AG20443 (cell line): ENCODE measurements at places on chromosomes 1 and 21.

DNA sequence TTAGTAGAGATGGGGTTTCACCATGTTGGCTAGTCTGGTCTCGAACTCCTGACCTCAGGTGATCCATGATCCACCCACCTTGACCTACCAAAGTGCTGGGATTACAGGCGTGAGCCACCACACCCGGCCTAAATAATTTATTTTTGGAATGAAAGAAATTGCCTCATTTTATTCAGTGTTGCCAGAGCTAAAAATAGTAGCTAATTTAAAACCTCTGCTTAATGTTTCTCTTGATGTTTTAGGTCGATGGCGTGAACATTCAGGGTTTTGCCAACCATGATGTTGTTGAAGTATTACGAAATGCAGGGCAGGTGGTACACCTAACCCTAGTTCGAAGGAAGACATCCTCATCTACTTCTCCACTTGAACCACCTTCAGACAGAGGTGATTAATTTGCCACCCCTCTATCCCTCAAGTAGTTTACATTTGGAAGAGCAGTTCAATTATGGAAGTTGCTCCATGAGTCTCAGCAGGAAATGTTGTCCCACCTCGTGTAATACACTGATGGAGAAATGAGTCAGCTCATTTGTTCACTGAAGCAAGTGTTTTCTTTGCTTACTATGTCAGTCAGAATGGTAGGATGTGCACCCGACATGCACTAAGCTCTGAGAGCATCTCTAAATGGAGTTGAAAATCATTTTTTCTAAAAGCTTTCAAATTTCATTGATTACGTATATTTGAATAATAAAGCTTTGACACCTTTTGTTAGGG, 54.9 kb downstream of the PATJ start:
- DNase-seq: no peak

- DNase-seq: no peak
Measured at GRCh38 chr1:70675737-70676156, 264.7 kb downstream of the CTH start.

DNA sequence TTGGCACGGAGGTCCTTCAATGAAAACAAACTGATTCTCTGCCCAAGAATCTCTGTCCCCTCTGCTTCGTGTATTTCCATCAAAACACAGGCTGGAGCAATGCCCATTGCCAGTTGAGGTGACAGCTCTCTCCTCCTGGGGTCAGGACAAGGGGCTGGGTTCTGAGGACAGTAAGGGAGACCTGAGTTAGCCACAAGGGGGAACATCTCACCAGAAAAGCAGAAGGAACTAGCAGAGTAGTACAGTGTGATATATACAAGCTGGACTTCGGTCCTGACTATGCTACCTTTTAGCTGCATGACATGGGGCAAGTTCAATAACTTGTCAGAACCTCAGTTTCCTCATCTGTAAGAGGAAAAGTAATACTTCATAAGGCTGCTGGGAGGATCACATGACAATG, 50.3 kb downstream of the SYT2 start:
- no peak for DNase-seq

DNA sequence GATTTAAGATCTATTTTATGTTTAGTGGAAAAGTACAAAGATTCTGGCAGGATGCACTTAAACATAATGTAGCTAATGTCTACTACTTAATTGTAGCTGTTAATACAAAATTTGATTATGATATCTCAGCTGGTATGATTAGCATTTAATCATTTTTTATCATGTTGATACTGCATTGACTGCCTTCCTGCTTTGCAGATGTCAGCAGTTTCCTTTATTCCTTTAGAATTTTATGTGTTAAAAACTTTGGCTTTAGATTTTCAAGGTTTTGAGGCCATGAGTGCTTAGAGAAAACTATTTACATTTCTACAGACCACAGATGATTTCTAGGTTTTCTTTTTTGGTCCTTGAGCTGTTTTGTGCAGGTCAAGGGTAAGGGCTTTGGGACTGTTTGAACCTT, 152.2 kb downstream of the ZNF326 start:
- DNase-seq: no peak

DNA sequence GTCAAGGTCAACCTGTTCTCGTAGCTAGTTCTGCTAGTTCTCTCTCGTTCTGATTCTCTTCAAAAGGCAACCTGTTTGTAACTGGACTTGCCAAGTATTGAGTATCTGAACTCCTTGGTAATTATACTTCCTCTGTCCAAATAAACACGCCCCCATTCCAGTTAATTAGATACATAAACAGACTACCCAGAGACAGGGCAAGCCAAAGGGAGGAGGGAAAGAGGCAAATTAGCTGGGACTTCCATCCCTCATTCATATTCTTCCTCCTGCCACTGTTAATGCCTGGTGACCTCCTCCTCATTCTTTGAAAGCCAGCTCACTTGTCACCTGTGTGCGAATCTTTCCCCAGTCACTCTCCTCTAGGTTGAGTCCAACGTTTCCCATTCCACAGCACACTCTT, 62.9 kb downstream of the LPAR3 start:
- DNase-seq: no peak

DNA sequence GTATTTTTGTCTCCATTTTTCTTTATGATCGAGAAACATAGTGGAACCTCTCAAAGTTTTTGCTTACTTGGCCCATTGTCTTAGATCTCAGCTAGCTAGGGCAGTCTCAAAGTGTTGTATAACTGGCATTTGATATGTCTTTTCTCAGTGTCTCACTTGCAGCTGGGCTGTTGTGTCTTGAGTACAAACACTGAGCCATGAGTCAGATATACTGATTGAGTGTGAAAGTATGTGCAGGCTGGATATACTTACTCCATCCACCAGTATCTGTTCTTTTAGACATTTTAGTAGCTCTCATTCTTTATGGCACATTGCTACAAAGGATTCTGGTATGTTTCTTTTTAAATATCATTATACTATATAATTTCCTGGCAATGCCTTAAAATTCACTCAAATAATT, 14.3 kb upstream of the GPR52 start:
- peak; percentile 44 for DNase-seq

- no peak for DNase-seq
Measured at GRCh38 chr1:61892977-61893376, 150.7 kb downstream of the PATJ start.

DNA sequence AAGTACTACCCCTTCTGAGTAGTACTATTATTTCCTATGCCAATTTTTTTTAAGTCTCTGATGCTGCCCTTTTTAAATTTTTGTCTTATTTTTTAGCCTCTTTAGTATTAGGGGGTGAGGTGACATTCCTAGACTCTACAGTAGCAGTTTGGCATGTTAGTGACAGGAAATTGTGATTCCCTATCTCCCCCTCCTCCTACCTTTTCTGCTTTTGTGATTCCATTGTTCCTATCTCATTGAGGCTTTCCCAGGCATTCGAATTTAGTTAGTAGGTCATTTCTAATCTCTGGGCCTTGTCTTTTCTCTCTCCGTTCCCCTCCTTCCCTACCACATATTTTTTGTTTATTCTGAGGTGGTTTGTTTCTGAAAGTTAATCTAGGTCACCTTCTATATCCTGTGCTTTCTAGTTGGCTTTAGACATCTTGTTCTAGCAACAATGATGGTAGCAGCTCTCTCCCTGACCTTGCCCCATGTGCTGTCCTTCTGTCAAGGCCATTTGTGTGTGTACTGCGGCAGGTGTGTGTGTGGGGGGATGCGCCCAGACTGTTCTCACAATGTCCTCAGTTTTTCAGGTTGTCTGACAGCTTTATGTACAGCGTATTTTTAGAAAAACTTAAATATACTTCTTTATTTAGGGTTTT, 21.5 kb downstream of the SEMA6C start:
- no peak for DNase-seq

DNA sequence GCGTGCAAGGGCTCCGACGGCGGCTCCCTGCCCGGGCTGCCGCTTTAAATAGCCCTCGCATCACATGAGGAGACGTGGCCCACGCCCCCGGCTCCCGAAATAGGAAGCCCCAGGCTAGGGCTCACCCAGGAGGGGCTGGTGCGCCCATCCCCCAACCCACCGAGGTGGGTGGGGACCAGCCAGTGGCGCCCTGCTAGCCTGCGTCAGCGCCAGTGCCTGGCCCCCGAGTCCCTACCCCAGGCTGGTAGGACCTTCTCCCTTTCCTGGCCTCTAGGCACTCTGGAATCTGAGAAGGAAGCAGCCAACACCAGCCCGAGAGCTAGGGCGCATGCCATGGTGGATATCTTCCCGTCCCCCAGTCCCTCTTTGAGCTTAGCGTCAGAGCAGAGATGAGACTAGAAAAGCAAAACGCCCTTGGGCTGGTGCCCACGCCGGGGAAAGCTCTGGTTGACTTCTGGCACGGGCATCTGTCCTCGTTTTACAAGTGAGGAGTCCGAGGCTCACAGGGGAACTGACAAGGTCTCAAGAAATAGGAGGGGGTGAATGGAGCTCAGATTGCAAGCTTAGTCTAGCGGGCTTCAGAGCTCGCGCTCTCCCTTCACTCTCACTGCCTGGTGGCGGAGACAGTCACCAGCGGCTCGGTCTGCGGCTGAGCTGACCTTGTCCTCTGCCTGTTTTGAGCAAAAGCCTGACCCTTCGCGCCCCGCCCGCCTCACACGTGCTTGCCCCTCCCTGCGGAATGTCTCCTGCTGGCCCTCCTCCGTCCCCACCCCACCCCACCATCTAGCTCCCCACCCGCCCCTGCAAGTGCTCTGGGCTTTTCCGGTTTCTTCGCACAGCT, at the start of gene FABP3:
Gene FABP3 (minus strand): TSS at position 21 of the 841 bp plus-strand sequence. CDS start 62 bp downstream, outside the sequence.
- peak; percentile 84 for DNase-seq

DNA sequence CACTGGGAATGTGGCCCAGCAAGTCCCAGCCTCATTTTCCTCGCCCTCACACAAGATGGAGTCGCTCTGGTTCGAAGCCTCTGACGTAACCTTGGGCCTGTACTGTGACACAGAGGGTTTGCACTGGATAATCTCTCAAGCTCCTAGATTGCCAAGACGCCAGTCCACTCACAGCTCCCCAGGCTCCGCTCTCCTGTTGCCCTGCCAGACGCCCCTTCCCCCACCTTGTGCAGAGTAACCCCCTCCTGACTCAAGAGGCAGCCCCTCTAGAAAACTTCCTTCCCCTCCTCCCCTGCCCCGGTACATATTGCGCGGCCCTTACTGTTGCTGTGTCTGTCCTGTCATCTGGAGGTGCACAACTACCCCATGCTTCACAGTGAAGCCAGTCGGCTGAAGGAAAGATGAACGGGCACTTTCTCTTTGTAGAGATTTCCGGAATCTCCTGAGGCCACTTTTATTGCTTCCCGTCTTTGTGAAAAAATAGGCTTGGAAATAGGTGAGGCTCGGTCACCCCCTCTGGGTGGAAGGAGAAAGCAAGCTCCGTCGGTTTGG, 981 bp upstream of the KIAA1614 start:
- DNase-seq: peak; percentile 50

DNA sequence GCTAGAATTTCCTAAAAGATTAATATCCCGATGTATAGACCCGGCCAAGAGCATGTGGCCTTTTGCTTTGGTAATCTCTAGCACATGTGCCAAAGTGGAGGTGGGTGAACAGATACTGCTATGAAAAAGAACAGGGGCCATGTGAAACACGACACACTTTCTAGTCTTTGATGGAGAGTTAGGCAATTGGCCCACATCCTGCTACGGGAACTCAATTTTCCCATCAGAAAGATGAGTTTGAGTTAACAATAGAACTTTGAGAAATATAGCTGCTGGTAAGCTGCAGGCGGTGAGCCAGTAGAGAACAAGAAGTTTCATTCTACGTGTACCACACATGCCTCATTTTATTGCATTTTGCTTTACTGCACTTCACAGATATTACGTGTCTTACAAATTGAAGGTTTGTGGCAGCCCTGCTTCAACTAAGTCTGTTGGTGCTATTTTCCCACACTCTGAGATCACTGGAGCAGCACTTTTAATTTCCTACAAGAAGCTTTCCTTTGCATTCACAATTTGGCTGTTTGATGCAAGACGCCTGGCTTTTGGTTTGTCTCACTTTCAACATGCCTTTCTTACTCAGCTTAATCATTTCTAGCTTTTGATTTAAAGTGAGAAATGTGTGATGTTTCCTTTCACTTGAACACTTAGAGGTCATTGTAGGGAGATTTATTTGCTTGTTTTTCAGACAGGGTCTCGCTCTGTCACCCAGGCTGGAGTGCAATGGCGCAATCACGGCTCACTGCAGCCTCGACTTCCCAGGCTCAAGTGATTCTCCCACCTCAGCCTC, 46.3 kb downstream of the HTR6 start:
- DNase-seq: no peak

DNA sequence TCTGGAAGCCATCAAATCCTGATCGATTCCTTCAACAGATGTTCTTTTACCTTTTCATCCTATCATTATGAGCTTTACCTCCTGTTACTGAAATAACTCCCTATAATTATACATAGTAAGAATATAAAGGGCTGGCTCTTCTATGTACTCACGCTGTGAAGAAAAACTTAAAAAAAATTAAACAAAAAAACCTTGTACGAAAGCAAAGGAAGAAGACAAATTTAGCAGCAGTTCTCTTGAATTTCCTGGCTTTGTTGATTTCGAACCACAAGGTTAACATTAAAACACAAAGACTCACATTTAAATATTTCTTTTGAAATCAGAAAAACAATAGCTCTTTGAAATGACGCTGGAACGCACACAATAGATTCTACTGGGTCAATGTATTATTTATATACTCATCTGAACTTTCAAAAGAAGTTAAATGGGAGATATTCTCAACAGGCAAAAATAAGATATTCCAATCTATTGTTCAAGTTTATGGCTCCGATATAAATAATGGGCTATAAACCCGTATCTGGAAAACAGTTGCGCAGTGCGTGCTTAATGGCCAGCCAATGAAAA, 13.6 kb upstream of the SPEN start:
- peak; percentile 75 for DNase-seq

DNA sequence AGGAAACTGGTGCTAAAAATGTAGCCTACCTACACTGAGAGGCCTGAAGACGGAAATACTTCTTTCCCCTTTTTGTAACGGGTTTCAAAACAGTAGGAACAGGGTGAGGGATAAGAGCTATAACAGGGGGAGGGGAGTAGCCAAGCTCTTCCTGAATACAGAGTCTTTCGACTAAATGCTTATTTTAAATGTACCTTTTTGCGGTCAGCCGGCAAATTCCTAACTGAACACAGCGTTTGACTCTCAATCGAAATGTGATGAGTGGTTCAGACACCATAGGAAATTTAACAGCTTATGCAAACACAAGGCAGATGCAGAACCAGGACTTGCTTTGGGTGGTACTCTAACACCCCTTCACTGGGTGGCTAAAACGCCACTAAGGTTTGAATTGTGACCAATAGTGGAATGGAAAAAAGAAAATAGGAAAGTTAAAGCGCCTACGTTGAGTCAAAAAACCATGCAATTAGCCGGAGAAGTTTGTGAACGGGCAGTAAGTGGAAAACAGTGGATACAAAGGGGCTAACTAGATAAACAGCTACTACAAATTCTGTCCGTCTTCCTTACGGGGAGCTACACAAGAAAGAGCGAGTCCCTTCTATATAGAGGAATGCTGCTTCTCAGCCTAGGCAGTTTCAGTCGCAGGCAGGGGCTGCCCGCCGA, 1.7 kb downstream of the EGLN1 start:
- no peak for DNase-seq

DNA sequence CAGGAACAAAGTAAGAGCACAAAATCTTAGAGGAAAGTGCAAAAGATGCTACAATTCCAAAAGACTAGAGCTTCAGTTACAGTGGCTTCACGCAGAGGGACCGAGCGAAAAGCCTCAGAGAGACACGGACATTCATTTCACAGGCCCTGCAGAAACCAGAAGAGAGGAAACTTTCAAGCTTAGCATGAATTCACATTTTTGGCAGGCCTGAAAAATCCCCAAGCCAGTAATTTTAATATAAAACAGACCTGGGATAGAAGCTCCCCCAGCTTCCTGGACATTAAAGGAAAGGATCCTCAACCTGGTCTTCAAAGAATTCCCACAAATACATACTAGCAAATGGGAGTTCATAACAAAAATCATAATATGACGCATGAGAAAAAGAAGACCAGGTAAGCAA, 66.2 kb downstream of the HSF2BP start:
- no peak for DNase-seq

GRCh38 chr1:82819234-82819633, 1018.5 kb downstream of the ADGRL2 start:
- no peak for DNase-seq

- DNase-seq: no peak
Measured at GRCh38 chr1:154742606-154743005, 127.5 kb downstream of the KCNN3 start.
